Thoracic aorta (tissue), 2 donors: ENCODE measurements at places on chromosomes 6 and 20. TPM values are rescaled to one million over a fixed set of nuclear protein-coding genes. Genes with fewer than 3 reads are reported as not detected.

Gene SAMD3
- total RNA-seq, result 1.2 TPM

Gene PROKR2
- not detected for total RNA-seq

Gene SNAP91
- total RNA-seq, result 3.0 TPM

Gene CLDN20
- total RNA-seq, result not detected

DNA sequence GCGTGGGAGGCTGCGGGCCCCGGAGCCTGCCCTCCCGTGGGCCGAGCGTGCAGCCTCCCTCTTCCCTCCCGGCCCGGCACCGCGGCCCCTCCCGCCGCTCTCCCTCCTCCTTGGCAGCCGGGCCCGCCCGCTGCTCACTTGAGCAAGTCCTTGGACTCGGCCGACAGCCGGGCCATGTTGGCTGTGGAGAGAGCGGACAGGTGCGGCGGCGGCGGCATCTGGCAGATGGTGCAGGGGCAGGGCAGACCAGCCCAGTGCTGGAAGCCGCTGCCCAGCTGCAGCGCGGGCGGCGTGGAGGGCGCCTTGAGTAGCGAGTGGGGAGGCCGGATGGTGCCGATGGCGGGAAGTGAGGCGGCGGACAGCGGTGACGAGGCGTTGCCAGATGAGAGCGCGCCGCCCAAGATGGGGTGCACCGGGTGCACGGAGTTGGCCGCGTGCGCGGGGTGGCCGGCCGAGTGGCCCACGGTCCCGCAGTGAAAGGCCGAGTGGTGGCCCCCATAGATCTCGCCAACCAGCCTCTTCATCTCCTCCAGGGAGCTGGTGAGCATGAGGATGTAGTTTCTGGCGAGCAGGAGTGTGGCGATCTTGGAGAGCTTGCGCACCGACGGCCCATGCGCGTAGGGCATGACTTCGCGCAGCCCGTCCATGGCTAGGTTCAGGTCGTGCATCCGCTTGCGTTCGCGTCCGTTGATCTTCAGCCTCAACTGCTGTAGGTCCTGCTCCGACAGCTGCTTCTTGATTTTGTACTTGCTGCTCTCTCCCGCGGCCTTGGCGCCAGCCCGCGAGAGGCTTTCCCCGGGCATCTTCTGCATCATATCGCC lies 766 bp downstream of the OLIG3 start:
- no peak for DNase-seq

GRCh38 chr20:41872930-41873329 lies 254.8 kb upstream of the CHD6 start:
- DNase-seq, result no peak

- DNase-seq, result no peak
Measured at GRCh38 chr6:156348849-156349248, 428.3 kb upstream of the ARID1B start.
